ENCODE measurements at places on chromosomes 13 and 19. TPM values are rescaled to one million over a fixed set of nuclear protein-coding genes. Genes with fewer than 3 reads are reported as not detected.

DNA sequence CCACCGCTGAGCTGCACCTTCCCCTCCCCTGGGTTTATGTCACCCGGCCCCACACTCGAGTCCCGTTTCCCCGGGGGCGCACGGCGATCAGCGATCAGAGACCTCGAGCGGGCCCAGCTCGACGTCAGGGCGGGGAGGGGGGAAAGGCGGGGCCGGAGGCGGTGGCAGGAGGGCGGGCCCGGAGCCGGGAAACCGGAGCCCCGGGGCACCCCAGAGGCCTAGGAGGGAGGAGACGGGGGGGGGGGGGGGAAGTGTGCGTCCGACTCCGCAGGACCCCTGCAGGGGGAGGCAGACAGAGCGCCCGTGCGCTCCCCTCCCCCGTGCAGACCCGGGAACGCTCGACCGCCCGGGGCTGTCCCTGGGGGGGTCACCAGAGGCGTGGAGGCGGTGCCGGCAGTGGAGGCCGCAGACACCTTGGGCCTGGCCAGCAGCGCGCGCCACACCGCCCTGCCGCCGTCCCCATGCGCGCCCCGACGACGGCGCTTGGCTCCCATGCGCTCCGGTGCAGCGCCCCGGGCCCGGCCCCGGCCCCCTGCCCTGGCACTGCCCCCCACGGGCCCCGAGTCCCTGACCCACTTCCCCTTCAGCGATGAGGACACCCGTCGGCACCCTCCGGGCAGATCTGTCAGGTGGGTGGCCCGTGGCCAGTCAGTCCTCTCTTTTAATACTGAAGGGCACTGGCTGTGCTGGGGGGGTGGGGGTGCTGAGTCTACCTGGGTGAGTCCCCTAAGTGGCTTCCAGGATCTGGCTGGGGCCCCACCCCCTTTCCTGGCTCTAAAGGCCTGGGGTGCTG is 11.8 kb downstream of the PDE4A start:
- DNase-seq = no peak

GRCh38 chr13:111958612-111959395 is 108.1 kb upstream of the SOX1 start:
- DNase-seq = no peak

DNA sequence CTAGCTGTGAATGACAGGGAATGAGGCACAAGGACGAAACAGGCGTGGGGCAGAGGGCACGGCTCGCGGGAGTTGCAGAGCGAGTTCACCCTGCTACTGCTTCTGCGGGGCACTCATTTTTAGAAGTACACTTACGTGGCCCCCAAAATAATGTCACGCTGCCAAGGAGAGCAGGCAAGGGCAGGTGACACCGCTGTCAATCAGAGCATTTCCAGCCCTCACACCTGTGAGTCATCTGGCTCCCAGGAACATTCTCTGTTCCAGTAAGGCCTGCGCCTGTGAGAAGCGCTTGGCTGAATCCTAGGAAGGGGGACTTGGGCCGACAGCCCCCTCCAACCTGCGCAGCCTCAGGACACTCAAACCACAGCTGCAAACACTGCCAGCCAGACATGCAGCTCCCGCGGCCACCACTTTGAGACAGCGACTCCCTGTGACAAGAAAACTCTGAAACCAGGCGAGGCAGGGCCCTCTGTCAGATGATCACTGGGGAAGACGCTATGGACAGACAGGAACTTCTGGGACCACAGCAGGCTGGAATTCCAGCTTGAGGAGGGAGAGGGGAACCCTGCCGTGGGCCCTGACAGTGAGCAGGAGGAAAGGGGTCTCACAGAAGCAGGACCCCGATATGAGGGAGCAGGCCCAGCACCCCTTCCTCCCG is 12.7 kb downstream of the DOT1L start:
- no peak for DNase-seq

CCDC106 gene
- 10.9 TPM for total RNA-seq

Data from activated naive CD8-positive, alpha-beta T cell treated with anti-CD3 and anti-CD28 coated beads for 36 hours (primary cell).